Left renal cortex interstitium (tissue), 4 donors: ENCODE measurements at places on chromosomes 6 and 20. TPM values are rescaled to one million over a fixed set of nuclear protein-coding genes. Genes with fewer than 3 reads are reported as not detected.

DNA sequence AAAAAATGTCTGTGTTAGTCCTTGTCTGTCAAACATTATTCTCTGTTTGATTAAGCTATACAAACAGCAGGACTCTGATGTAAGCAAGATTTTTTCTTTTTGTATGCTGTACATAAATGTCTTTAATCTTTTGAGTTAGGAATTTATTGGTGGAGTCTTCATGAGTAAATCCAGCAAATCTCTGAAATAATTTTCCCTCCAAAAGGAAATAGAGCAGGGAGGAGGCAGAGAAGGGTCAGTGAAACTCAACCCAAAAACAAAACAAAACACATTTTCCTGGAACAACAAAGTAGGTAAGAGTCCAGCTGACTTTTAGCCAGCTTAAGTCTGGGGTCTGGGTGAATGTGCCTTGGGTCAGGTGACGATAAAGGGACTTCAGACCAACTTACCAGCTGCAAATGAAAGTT, 113.7 kb downstream of the FOXA2 start:
- DNase-seq, result no peak

GRCh38 chr6:36676141-36677058, 2.1 kb upstream of the CDKN1A start:
- DNase-seq, result no peak

- no peak for DNase-seq
Observed at GRCh38 chr20:20955892-20956291, 150.3 kb downstream of the LINC00237 start.

FHL5 gene
- polyA plus RNA-seq, result 0.43 TPM

CNR1 gene
- polyA plus RNA-seq, result 0.87 TPM

DNA sequence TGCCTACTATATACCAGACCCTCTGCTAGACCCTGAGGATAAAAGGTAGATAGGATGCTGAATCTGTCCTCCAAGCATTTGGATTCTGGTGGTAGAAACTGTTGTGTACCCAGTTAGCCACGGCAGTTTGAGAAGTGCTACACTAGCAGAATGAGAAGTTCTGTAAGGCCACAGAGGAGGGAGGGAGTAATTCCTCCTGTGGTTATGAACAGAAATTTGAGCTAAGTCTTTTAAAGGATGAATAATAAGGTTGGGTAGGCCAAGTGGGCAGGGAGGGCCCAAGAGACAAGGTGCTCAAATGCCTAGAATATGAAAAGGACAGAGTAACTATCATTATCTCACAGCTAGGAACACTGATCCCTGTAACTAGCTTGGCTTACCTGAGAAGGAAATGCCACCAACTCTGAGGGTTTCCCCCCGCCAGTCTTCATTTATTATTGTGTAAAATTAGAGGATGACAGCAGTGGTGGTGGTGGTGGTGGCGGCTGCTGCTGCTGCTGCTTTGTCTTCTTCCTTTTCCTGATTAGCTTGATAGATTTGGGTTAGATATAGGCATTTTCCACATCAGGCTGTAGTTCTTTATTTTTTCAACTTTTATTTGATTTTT, 243.3 kb downstream of the PRL start:
- no peak for DNase-seq

OPN5 gene
- 1.1 TPM for polyA plus RNA-seq

CTAGE9 gene
- 0.36 TPM for polyA plus RNA-seq

- no peak for DNase-seq
Observed at GRCh38 chr6:35984701-35985100, 39.7 kb downstream of the SLC26A8 start.

DNA sequence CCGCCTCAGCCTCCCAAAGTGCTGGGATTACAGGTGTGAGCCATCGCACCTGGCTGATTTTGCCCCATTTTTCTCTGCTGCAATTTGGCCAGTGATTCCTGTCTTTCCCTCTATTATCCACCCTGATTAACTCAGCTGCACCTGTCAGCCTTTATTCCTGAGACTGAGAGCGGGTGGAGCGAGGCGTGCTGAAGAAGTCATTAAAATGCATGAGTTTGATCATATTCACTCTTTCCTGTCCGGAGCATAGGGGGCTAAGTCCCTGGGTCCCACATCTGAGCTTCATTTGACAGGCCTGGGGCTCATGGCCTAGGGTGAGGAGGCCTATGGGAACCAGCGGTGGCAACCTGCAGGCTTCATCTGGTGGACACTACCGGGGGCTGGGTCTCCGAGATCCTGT, 25.7 kb upstream of the CTNNBL1 start:
- no peak for DNase-seq

- no peak for DNase-seq
Observed at GRCh38 chr6:144617708-144618107, 332.6 kb downstream of the UTRN start.

GRCh38 chr20:62696989-62697388, 11.6 kb upstream of the NTSR1 start:
- DNase-seq, result no peak

DNA sequence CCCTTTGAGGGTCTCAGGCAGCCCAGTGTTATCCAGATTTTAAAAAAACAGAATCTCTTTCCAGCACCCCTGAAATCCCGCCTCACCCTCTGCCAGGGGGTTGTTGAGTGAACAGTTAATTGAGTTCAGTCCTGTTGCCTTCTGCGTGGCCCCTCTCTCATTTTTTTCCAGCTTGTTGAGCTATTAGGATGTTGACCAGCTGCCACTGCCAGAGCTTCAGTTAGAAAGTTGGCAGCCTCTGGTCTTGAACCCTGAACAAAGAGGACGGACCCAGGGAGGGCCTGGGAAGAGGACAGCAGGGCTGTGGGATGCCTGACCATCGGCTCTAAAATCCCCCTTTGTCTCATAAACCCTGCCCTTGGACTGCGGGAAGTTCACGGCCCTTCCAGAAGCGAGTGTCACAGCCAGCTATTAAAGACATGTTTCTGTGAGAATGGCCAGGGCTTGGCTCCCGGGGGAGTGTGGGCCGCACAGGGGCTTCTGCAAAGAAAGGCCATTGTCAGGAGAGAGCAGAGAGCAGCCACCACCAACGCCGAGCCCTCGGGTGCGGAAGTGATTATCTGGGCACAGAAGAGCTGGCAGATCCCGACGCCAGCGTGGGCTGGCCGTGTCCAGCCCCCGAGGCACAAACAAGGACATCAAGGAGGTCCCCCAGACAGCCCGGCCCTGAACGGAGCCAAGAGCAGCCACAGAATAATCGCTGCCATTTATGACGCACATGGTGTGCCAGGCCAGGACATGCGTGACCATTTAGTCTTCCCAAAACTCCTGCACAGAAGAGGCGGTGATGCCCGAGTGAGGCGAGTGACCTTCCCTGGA, 189.0 kb downstream of the ANKRD60 start:
- DNase-seq, result no peak

RPS6KA2 gene
- polyA plus RNA-seq, result 29.7 TPM

- DNase-seq, result no peak
Observed at GRCh38 chr6:95087394-95088097, 489.8 kb upstream of the MANEA start.

GRCh38 chr20:38725931-38726803, 1.9 kb downstream of the SLC32A1 start:
- DNase-seq, result no peak

- DNase-seq, result no peak
Observed at GRCh38 chr6:46733341-46733801, 1.8 kb downstream of the PLA2G7 start.

- no peak for DNase-seq
Observed at GRCh38 chr20:59598625-59599310, 5.6 kb upstream of the PHACTR3 start.

MEP1A gene
- not detected for polyA plus RNA-seq

NRN1 gene
- 3.5 TPM for polyA plus RNA-seq

- no peak for DNase-seq
Observed at GRCh38 chr20:6466075-6466810, 301.2 kb upstream of the BMP2 start.

- no peak for DNase-seq
Observed at GRCh38 chr20:47273591-47274235, 82.8 kb downstream of the ZMYND8 start.

DNA sequence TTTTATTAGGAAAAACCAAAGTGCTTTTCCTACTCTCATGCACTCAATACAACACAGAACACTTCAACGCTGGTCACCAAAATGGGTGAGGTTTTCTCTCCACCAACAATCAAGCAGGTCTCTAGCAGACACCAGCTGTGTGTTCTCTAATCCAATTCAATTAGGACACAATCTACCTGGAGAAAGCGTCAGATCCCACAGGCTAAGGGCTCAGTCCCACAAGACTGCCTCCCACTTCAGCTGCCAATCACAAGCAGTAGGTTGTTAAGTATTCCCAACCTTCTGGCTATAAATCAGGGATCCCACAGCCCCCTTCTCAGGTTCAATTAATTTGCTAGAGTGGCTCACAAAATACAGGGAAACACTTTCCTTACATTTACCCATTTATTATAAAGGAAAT, 47.7 kb downstream of the STMND1 start:
- no peak for DNase-seq

HSPA12B gene
- 19.7 TPM for polyA plus RNA-seq

DNA sequence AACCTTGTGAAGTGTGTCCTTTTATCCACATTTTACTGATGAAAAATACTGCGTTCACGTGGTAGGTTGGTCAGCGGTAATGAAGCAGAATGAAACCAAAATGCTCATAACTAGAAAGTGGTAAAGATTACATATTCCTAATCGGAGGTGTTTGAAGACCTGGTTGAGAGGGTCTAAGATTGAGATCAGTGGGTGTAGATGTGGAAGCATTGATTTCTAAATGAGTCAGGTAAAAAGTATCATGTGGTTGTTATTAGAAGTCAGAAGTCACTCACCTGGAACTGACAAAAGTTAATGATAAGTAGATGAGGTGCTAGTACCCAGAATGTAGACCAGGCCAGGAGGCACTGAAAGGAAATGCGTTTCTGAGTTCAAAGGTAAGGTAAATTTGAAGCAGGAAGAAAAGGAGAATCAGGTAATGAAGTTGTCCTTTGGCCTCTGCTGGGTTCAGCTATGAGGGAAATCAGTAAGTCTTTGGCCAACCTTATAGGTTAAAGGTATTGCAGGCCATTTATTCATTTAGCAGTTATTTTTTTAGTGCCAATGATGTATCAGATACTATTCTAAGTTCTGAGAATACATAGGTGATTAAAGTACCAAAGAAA, 31.2 kb downstream of the FAM83B start:
- no peak for DNase-seq

- DNase-seq, result no peak
Observed at GRCh38 chr6:157684620-157685299, 138.3 kb upstream of the SNX9 start.

DNA sequence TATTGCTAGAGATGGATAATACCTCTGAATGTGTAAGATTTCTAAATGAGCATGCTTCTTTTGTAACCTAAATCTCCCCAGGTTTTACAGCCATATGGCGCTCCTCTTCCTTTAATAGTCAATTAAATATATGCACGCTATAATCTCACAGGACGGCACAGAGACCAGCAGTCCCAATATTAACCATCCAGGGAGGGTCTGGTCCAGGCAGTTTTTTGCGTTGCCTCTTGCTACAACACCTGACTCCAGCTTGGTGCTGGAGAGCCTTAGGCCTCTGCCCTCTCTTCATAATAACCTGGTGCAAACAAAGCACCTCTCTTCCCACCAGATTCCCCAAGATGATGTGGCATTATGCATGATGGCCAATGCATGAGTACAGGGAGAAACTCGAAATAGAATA, 183.4 kb downstream of the LY86 start:
- no peak for DNase-seq

TAF4 gene
- polyA plus RNA-seq, result 28.7 TPM

- DNase-seq, result no peak
Observed at GRCh38 chr20:1187605-1188171, 2.9 kb upstream of the TMEM74B start.

- no peak for DNase-seq
Observed at GRCh38 chr6:46407776-46408530, 83.3 kb downstream of the RCAN2 start.

GRCh38 chr6:39932386-39932910, 1.8 kb downstream of the MOCS1 start:
- no peak for DNase-seq
